ENCODE measurements at places on chromosomes 12 and 14. TPM values are rescaled to one million over a fixed set of nuclear protein-coding genes. Genes with fewer than 3 reads are reported as not detected.

DNA sequence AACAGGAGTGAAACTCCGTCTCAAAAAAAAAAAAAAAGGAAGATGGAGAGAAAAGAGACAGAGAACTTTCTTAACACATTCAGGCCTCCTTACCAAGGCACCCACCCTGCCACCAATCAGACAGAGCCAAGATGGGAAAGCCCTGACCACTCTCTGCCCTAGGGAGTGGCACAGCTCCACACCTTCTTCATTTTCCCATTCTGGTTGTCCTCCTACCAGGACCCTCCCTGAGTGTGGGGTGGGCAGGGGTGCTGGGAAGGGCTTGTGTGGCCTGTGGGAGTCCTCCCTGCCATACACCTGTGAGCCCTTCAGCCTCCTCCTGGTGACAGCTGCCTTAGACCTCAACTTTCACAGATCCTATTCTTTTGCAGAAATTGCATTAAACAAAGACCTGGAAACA lies 513.6 kb downstream of the BCL11B start:
- no peaks in the 10 kb centered on the region for H3K4me1 ChIP-seq
- no peak overlapping the region for H3K4me3 ChIP-seq
- peaks cover 3% of the 10 kb centered on the region for H3K27me3 ChIP-seq
- DNase-seq, result no peak
- H3K36me3 ChIP-seq, result no peaks in the 10 kb centered on the region
- H3K27ac ChIP-seq, result no peak overlapping the region

The DAD1 gene
- total RNA-seq, result 97.9 TPM

DNA sequence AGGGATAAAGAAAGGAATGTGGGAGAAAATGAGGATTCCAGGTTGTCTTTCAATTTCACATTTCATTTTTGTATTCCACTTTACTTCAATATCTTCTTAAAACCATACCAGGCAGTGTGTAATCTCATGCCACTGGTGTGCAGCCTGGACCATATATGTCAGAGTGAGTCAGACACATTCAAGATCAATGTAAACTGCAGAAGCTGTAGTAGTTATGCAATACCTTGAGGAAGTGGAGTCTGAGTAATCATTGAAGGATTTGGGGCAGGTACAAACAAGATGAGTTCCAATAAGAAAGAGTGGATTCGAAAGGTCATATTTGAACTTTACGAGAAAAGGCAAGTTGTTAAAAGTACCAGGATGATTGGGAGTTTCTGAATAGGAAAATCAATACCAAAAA lies 14.1 kb downstream of the PLCZ1 start:
- no peaks in the 10 kb centered on the region for H3K27me3 ChIP-seq
- no peak overlapping the region for H3K27ac ChIP-seq
- DNase-seq, result no peak
- no peaks in the 10 kb centered on the region for H3K4me1 ChIP-seq
- H3K4me3 ChIP-seq, result no peak overlapping the region

The ASB2 gene
- total RNA-seq, result 3.7 TPM

DNA sequence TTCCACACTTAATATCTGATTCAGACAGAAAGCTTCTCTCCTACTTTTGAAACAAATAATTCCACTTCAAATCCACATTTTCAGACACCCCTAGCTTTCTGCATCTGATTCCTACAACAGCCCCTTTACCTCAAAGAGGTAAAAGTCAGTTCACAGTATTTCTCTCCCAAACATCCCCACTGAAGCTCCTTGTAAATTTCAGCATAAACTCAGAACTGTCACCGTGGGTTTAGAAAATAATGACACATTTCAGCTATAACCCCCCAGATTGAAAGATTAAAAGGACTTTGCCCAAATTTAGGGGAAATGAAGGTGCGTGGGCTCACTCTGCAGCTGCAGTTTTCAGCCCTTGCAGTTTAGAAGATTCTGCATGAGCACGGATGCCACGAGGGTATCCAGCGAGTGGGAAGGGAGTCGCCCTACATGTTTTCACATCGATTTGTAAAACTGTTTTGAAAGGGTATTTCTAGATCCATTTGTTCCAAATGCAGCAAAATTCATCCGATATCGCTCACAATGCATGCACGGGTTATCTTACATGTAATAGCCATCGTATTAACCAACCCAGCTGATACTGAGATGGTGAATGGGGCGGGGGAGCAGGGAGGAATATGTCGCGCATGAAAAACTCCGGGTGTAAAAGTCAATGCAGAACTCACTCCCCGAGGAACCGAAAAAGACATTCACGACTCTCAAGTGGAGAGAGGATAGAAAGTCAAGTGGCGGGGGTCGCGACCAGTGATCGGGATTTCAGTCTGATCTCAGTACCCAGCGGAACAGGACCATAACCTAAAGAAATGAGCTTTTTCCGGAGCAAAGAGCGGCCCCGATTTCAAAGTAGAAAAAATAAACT lies 5.0 kb upstream of the CCND2 start:
- H3K36me3 ChIP-seq, result no peaks in the 10 kb centered on the region
- peak; percentile 70 for DNase-seq
- H3K4me3 ChIP-seq, result peak overlapping the region; percentile 55
- peaks cover 42% of the 10 kb centered on the region for H3K4me1 ChIP-seq
- H3K27me3 ChIP-seq, result peaks cover 13% of the 10 kb centered on the region
- H3K27ac ChIP-seq, result peak overlapping the region; percentile 90
